Naive thymus-derived CD4-positive, alpha-beta T cell (primary cell): ENCODE measurements at places on chromosomes 3 and 15.

DNA sequence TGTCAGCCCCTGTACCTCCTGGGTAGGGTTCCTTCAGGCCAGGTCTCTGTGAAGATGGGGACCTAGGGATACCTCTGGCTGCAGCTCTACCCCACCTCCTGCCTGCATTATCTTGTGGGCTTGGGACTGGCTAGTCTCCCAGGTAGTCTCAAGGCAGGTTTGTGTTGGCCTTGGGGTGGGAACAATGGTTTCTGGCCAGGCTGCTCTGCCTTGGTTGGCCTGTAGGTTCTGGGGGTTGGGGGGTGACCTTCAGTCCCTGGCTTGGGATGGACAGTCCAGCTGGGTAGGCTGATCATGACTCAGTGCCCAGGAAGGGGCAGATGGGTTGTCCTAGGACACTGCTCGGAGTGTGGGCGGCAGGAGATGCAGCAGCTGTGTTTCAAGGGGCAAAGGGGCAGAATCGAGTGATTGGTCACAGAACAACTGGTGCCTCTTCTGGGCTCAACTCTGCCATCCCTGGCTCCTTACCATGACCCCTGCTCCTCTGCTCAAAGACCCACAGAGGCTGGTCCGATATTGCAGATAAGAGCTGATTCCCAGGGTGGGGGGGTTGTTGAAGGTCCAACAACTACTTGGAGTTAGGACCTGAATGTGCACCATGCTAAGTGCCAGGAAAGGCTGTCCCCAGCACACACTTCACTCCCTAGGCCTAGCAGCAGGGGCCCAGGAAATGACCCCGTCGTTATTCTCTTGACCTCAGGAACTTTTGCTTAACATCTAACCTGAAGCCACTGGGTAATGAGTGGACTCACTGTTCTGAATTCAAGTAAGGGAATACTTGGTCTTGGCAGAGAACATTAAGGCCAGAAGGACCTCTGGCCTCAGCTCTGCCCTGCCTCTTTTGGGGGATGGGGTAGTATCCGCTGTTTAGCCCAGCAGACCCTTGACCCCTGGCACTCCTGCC is 18.1 kb upstream of the BSN start:
- DNase-seq: no peak

DNA sequence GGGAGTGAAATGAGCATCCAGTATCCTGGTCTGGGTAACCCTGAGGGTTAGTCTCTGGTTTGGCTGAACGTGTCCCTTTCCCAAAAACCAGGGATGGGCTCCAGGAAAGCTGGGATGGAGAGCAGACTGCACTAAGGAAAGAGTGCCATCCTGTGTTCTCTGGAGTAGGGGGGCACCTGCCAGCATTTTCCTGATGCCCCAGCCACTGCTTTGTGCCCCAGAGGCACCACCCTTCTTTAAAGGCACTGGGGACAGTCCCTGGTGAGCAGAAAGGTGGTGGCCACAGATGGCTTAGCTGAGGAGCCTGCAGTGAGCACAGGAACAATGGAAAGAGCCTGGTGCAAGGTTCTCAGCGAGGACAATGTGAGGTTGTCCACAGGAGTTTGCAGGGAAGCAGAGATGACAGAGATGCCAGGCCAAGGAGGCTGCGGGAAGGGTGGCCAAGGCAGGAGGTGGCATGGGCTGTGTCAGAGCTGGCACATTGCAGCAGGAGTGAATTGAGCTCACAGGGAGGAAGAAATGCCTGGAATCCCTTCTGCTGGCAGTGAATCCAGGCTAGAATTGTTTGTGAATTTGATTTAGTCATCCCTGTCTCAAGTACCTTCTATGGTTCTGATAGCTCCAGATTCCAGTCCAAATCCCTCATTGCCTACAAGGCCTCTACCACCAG is 39.9 kb downstream of the AMOTL2 start:
- DNase-seq: no peak

DNA sequence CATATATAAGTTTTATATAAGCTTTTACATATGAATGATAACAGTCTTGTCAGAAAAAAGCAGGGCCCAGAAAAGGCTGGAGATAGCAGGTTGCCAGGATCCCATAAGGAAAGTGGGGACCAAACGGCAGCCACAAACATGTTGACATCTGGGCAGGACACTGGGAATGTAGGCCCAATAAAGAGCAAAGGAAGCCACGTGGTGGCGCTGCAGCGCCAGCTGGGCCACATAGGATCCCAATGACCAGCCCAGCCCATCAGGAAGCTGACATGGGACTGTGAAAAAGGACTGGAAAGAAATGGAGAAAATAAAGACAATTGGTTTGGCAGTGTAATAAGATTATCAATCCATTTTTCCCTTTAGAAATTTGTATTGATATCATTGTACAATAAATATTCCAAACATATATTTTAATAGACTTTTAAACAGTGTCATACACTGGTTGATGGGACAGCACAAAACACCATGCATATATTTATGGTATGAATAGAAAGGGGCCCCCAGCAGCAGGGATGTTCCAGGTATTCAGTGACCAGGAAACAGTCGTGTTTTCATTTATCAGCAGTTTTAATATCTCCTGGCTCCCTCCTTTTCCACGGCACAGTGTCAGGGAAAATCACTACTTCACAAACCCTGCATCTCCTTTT is 89.0 kb upstream of the STRIT1 start:
- DNase-seq: no peak

GRCh38 chr15:62928242-62928999 is 114.1 kb upstream of the TPM1 start:
- DNase-seq: no peak

DNA sequence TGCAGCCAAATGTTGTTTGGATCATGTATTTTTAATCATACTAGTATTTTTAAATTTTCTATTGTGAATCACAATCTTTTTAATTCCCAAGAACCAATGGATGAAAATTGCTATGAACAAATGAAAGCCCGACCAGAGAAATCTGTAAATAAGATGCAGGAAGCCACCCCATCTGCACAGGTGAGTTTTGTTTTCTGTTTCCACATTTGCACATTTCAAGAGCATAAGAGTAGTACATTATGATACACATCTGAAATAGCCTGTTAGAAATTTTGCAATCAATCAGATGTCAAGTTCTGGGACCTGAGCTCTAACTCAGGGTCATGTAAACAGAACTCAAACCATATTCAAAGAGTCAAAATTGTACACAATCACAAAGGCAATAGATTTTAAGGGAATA is 26.5 kb downstream of the TRAT1 start:
- no peak for DNase-seq

- DNase-seq: no peak
Observed at GRCh38 chr3:138748190-138748589, 86.5 kb downstream of the PIK3CB start.

GRCh38 chr15:59221511-59222505 is 15.2 kb downstream of the LDHAL6B start:
- DNase-seq: no peak

- DNase-seq: no peak
Observed at GRCh38 chr3:44048196-44048924, 193.3 kb upstream of the TOPAZ1 start.

GRCh38 chr15:27683121-27683520 is 416.0 kb downstream of the OCA2 start:
- no peak for DNase-seq

- DNase-seq: no peak
Observed at GRCh38 chr15:91855241-91855640, 1.7 kb downstream of the SLCO3A1 start.

DNA sequence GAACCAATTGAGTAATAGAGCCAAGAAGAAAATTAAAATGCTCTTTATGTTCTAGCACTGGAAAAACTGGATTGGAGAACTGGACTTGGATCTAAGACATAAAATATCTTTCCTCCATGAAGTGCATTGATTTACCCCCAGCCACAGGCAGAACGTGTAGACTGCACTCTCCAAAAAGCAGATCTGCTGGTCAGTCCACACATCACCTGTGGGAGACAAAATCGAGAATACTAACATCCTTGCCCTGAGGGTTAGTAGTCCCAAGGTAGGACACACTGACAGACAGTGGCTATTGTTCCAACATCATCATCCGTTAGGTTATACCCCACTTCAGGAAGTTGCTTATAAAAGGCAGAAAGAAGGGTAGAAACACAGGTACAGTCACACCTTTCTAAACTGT is 257.1 kb upstream of the STT3B start:
- DNase-seq: no peak

- DNase-seq: no peak
Observed at GRCh38 chr15:30042556-30042955, 40.2 kb upstream of the GOLGA8J start.

- no peak for DNase-seq
Observed at GRCh38 chr15:23436421-23436820, 10.6 kb downstream of the GOLGA6L2 start.

GRCh38 chr3:13063225-13063624 is 10.0 kb downstream of the IQSEC1 start:
- no peak for DNase-seq

DNA sequence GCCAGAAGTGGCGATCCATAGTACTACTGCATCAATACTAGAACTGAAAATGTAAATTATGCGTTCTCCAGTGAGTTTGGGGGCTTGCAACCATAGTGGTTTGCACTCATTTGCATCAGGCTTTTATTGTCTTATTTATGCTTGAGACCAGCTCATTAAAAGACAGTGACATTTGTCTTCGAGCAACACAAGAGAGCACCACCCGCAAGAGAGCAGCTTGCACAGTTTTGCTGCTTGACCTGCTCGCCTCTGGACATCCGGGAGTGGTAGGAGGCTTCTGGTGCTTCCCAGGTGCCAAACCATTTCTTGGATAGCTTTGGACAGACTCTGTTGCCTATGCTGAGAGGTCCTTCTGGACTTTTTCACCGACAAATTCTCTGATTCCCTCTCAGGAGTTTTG is 294.6 kb downstream of the MEX3B start:
- no peak for DNase-seq

DNA sequence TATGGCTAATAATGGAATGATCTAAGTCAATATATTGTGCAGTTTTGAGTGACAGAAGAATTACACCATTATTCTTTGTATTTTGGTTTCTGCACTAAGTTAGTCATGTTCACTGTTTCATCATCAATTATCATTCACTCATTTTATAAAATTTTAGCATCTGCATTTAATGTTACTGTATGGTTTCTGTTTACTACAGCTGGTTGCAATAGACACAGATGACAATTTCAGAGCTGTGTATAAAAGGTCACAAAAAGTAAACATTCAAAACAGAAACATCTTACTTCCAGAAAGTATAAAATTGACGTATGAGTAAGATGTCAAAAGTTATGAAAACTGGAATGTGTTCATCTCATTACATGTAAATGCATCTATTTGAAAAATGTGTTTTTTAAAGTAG is 111.1 kb upstream of the GBE1 start:
- no peak for DNase-seq

DNA sequence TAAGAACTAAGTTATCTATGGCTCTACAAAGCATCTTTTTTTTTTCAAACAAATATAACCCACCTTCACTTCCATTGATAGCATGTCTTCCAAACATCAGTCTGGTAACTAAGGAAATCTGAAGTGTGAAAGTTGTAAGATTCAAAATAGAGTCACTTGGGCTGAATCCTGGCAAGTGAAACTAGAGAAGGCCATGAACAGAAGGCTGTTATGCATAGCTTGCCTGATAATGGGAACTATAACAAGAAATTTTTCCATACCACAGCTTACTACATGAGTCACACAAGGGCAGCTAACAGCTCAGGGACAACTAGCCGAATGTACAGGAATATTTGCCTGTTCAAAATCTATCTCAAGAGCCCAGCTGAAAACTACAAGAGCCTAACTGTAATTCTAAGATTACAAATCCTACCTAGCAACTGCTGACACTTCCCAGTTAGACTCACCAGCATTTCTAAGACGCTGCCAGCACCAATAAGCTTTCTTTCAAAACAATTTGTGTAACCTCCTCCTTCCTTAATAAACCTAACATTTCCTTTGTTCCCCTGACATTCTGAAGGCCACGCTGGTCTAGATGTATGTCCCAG is 1066.5 kb downstream of the PLOD2 start:
- no peak for DNase-seq

DNA sequence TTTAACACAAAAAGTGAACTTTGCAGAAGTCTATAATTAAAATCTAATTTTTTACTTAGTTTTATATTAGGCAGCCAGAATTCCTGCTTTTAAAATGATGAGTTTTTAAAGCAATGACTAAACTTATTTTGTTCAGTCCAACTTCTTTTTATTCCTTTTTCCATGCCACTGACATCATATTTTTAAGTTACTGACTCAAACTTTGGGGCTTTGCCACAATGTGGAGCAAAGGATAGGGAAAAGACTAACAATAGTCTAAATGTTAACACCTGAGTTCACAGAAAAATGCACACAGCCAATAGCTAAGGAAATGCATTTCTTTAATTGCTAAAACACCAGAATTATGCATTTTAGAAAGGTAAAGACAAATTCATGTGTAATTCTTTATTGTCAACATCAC is 647.6 kb upstream of the DPPA4 start:
- no peak for DNase-seq

- no peak for DNase-seq
Observed at GRCh38 chr3:32002561-32003368, 21.2 kb downstream of the ZNF860 start.

DNA sequence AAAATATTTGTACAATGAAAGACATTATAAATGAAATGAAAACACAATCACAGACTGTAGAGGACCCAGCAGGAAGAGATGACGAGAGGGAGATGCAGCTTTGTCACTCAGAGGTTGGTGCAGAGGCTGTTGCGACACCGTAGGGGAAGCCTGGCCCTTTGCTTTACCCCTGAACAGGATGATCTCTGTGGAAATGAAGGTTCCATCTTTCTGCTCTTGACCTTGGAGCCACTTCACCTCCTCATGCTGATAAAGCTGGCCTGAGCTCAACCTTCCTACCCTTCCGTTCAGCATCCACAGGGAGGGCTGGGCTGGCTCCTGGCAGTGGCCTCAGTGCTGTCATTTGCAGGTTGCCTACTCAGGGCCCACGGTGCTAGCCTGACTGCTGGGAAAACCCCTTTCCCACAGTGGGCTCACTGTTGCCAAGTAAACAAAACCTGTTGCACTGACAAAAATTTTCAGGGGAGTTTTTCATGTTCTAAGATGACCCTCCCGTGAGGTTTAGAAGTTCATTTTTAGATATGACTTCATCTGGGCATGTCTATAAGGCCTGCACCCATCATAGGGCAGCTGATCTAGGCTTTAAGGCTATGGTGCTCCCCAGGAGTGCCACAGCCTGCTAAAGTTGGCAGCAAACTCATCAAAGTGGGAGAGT is 3.0 kb upstream of the CD80 start:
- DNase-seq: no peak

GRCh38 chr3:46395210-46395661 is 11.6 kb downstream of the CCR5AS start:
- no peak for DNase-seq

DNA sequence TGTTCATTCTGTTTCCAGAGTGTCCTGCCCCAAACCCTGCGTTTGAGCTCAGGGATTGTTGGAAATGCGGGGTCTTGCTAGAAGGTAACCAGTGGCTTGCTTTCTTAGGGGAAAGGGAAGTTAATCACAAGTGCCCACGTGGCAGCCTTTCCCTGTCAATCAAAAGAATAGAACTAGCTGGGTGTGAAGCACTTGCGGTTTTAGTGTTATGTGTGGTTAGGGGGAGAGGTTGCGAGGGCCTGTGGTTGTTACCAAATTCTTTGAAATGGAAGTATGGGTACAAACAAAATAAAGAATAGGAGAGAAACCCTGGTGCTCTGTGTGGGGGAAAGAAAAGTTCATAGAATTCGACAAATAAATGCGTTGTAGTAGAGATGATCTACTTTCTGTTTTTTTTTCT is 67.6 kb downstream of the FNDC3B start:
- peak; percentile 85 for DNase-seq

- DNase-seq: no peak
Observed at GRCh38 chr15:67520321-67521028, 456 bp upstream of the C15orf61 start.

- DNase-seq: no peak
Observed at GRCh38 chr15:50791486-50791885, 26.0 kb upstream of the SPPL2A start.
